ENCODE measurements at places on chromosomes 16 and 17.

DNA sequence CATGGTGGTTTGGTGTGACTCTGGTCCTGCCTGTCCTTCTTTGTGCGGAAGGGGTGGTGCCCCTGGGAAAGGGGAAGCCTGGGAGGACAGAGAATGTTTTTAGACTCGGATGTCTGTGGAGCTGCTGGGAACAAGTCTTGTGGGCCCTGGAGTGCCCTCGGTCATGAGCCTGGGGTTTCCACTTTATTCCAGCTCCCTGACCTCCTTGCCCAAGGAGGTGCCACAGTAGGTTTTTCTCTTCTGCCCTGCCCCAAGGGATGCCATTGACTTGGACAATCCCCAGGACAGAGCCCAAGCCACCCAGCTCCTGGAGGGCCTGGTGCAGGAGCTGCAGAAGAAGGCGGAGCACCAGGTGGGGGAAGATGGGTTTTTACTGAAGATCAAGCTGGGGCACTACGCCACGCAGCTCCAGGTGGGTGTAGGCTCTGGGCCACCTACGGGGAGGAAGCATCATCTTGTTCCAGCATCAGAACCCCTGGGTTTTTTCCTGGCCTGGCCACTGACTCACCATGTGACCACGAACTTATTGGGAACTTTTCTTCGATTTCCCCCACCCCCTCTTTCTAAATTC is 1.4 kb downstream of the STAT5A start:
- DNase-seq: no peak

DNA sequence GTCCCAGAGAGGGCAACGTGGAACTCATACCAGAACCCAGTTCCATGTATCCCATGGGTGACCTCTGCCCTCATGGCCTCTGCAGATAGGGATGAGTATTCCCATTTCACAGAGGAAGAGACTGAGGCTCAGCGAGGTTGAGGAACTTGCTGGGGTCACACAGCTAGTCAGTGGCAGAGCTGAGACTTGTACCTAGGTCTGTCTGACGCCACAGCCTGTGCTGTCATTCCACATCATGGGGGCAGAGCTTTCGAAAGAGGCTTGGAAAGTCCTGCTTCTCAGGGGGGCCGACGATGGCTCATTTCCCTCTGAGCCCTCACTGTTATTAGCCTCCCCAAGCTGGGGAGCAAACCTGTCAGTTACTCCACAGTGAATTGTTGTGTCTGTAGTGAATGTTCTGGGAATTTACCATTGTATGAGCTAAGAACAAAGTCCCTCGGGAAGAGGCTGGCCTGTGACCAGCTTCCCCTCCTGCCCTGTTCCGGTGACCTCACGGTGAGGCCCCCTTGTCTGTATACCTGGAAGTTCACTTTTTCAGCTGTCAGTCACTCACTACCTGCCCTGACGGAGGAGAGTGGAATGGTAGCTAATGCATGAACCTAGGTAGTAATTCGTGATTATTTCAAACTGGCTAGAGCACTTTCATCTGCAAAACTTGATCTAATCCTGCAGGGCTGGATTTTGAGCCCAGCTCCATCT is 8.9 kb downstream of the METTL22 start:
- no peak for DNase-seq

- DNase-seq: no peak
These were observed 15.9 kb upstream of the TNS4 start for GRCh38 chr17:40517286-40517662.

- no peak for DNase-seq
These were observed 5.0 kb downstream of the ACSM3 start for GRCh38 chr16:20768818-20769217.

DNA sequence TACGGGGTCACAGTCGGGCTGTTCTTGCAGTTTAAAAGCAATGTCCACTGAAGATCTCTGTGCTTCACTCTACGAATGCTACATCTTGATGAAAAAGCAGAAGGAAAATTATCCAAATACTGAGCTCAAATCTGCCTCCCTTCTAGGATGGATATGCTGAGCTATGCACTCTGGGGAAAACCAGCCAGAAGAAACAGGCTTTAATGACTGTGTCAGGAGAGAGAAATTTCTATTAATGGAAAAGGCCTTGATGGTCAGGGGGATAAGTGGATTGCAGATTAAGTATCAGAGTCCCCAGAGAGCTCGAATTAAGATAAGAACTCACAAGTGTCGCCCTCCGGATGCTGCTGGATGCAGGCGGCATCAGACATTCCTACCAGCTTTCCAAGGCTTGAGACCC is 39.6 kb upstream of the RCVRN start:
- DNase-seq: peak; percentile 42

GRCh38 chr16:22375117-22375962 is 921 bp upstream of the CDR2 start:
- peak; percentile 13 for DNase-seq

DNA sequence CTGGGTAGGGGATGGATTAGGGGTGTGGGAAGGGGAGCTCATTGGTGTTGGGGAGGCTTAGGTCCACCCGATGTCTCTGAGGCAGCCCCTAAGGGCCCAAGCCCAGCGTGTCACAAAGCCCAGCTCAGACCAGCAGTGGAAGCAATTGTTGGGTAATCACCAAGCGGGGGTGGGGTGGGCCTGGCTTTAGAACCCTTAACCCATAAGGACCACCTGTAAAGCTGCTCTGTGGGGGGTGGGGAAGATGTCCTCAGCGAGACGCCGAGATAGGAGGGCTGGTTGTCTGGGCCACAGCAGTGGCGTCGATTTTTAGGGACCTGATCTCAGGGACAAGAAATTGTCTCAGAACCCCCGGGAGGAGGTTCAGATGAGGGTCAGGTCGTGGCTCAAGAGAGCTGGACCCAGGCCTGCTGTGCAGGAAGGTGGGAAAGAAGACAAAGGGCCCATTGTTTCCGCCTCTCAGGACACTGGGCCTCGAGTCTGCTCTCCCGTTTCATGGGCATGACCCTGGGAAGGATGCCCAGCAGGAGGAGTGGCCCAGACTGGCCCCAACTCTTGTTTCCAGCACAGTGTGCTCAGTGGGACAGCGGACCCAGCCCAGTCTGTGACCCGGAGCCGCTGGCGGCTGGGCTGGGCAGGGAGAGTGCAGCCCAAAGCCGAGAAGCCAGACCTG is 15.9 kb downstream of the ST6GALNAC2 start:
- peak; percentile 54 for DNase-seq

GRCh38 chr16:4495766-4496165 is 19.6 kb downstream of the HMOX2 start:
- no peak for DNase-seq

GRCh38 chr17:75838410-75838809 is 5.8 kb downstream of the UNC13D start:
- no peak for DNase-seq

DNA sequence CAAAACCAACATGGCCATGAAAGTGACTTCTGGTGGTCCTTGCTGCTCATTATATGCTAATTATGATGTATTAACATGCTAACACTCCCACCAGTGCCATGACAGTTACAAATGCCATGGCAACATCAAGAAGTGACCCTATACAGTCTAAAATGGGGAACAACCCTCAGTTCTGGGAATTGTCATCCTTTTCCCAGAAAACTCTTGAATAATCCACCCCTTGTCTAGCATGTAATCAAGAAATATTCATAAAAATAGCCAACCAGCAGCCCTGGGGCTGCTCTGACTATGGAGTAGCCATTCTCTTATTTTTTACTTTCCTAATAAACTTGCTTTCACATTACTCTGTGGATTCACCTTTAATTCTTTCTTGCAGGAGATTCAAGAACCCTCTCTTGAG is 35.9 kb downstream of the DNAJA2 start:
- DNase-seq: no peak

DNA sequence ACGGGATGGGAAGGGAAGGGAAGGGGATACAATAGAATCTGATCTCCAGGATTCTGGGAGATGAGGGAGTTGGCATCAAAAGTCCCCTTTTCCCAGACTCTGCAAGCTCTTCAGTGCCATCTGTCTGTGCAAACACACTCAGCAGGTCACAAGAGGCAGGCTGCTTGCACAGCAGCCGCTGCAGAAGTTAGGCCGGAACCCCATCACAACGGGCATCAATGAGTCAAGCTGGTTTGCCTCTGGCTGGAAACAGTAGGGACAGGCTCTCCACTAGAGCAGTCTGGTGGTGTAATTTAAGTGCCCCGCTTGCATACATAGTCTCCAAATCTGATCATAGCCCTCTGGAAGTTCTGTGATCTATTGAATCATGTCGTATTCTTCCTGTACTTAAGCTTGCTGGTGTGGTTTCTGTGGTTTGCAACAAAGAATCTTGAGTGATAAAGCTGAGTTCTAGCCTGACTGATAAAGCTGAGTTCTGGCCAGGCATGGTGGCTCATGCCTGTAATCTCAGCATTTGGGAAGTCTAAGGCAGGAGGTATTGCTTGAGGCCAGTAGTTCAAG is 33.7 kb upstream of the KDM8 start:
- no peak for DNase-seq

- no peak for DNase-seq
These were observed 26.2 kb downstream of the SHISA9 start for GRCh38 chr16:12927591-12927990.

DNA sequence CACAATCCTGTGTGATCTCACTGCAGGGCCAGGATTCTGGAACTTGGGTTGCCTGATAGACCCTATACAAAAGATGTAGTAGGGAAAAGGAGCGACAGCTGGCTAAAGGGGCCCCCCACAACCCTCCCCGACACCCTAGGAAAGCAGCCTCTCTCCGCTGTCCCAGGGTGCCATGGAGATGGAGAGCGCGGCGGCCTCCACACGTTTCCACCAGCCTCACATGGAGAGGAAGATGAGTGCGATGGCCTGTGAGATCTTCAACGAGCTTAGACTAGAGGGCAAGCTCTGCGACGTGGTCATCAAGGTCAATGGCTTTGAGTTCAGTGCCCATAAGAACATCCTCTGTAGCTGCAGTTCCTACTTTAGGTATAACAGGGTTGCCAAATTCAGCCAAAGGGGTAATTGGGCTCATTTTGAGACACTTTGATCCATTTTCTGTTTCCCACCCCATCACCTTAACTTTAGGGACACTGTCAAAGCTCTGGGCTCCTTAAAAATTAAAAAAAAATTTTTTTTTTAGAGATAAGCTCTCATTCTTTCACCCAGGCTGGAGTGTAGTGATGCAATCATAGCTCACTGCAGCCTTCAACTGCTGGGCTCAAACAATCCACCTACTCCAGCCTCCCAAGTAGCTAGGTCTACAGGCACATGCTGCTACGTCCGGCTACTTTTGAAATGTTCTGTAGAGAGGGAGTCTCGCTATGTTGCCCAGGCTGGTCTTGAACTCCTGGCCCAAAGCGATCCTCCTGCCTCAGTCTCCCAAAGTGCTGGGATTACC is at the start of gene KLHL10:
TSS of gene KLHL10 (plus strand) at position 65 of the 778 bp plus-strand sequence. CDS start at position 173, 108 bp downstream.
- no peak for DNase-seq

- DNase-seq: no peak
These were observed 3.3 kb downstream of the XYLT2 start for GRCh38 chr17:50349243-50349600.

- DNase-seq: no peak
These were observed 178.3 kb downstream of the CDK5R1 start for GRCh38 chr17:32664936-32665583.

DNA sequence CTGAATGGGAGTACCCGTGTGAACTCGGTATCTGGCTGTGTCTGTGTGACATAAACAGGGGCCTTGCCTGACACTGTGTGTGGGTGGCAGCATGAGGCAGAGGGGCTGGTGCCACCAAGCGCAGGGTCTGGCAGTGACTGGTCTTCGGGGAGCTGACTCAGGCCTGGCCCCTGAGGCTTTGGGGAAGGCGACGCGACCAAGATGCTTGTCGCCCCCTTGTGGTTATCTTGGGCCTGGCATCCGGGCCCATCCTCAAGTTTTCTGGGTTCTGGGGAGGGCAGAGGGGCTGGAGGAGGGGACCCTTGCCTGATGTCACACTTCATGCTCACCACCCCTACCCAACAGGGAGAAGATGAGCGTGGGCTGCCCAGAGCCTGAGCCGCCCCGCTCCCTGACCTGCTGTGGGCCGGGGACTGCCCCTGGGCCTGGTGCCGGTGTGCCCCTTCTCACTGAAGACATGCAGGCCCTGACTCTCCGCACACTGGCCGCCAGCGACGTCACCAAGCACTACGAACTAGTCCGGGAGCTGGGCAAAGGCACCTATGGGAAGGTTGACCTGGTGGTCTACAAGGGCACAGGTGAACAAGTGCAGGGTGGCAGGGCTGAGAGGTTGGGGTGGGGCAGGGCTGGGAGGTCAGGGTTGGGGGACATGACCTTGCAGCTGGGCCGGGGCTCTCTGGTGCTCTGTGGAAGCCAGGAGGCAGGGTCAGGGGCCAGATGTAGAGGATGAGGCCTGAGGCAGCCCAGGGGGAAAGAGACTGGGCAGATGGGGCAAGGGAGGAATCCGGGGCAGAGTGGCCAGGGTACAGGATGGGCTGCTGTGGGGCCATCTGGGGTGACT is 24.9 kb downstream of the SBK1 start:
- peak; percentile 68 for DNase-seq

GRCh38 chr16:51355195-51355594 is 204.1 kb upstream of the SALL1 start:
- DNase-seq: no peak

DNA sequence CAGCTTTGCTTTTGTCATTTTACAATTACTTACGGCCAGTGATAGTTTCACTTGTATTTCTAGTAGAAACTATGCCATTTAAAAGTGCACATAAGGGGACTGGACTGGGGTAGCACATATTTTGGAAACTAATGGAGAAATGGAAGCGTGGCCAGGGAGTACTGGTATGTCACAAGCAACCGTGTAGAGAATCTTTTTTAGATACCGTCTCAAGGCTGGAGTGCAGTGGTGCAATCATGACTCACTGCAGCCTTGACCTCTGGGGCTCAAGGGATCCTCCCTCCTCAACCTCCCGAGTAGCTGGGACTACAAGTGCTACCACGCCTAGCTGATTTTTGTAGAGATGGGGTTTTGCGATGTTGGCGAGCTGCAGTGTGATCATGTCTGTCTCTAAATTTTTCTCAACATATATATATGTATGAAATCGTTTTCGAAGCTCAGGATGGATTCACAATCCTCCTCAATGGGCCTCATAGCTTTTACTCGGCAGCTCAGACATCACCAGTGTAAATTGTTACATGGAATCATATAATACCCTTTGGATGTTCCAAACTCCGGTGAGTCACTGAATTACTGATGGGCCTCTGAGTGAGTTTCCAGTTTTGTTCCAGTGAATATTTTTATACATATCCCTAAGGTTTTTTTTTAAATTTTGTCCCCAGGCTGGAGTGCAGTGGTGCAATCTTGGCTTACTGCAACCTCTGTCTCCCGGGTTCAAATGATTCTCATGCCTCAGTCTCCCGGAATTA is 51.7 kb downstream of the ZNF778 start:
- no peak for DNase-seq

All from WERI-Rb-1 (cell line).